ENCODE measurements at places on chromosomes 6 and 20.

DNA sequence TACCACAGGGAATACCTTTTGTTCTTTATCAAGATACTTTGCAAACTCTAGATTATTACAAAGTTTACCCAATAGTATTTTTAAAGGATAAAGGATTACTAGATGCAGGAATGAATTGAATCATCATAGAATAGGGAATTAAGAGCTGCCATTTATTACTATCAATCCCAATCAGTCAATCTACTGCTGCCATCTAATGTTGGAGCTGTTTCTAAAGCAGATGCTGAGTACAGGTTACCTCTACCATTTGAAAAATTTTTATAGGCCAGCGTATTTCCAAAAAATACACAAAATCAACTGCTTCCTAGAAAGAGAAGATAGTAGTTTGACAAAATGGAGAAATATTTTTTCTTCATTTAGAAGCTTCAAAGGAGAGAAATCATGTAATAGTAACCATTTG, 520.4 kb downstream of the ADGRB3 start:
- no peak for DNase-seq

- peak; percentile 34 for DNase-seq
These were observed 1.2 kb downstream of the PANK2 start for GRCh38 chr20:3890398-3890751.

DNA sequence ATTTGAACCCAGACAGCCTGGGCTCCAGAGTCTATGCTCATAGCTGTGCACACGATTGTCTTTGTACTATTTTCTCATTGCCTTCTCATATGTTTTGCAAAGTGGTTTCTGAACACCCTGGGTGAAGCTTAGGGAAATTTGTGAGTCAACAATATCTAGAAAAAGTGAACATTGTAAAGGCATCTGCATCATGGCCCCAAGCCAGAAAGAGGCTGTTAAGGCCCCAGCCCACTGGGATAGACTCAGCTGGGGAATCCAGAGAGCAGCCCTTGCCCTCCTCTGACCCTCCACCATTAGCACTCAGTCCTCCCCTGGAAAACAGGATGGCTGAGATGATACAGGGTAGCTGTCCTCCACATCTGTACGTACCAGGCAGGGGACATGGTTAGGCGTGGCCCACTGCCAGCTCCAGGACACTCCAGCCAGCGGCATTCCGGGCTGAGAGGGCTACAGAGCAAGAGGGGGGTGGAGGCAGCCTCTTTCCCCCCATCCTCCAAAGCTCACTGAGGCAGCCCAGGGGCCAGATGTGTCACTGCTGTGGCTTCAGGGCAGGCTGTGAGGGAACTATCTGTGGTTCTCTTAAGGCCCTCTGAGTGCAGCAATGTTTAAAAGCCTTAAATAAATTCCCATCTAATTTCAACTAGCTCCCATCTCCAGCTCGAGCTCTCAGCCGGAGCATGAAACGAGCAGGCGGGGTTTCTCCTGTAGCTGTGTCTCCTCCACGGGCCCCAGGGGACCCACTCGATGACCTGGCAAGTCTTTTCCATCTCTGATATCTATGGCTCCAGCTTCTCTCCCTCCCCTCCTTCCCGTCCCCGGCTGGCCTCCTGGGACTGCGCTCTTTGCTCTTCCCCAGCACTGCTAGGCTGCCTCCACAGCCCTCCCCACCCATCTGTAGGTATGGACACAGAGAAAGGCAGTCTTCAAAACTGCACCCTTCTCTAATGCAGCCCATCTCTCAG, 209.4 kb upstream of the LRFN2 start:
- no peak for DNase-seq

DNA sequence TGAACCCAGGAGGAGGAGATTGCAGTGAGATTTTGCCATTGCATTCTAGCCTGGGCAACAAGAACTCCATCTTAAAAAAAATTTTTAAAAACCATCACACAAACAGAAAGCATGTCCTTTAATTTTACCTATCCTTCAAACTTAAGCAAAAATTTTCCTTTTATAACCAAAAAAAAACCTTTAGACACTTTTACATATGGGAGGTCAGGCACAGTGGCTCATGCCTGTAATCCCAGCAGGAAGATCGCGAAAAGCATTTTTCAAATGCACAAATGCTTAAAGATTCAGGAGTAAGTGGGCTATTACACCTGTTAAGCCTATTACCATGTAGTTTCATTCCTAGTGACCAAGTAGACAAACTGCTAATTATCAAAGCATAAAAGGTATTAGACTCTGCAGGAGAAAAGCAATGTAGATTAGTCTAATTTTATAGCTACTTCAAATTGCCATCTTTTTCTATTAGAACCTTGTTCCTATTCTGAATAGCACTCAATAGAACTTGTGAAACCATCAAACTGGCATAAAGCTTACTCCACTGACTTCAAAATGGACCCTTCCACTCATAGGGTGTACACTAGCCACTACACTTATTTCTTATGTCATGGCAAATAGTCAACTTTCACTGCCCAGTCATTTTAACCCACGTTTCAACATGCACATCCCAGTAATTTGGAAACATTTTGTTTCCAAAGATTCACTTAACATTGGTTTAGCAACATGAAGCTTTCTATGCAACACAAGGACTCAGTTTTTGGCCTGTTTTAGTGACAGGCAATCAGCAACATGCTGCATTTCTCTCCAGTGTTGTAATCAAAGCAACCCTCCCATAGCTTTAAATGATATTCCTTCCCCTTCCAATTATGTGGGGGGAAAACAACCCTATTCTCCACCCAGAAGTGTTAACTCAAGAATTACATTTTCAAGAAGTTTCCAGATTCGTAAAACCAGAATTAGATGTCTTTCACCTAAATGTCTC, 4.0 kb downstream of the EEF1A1 start:
- DNase-seq: no peak

DNA sequence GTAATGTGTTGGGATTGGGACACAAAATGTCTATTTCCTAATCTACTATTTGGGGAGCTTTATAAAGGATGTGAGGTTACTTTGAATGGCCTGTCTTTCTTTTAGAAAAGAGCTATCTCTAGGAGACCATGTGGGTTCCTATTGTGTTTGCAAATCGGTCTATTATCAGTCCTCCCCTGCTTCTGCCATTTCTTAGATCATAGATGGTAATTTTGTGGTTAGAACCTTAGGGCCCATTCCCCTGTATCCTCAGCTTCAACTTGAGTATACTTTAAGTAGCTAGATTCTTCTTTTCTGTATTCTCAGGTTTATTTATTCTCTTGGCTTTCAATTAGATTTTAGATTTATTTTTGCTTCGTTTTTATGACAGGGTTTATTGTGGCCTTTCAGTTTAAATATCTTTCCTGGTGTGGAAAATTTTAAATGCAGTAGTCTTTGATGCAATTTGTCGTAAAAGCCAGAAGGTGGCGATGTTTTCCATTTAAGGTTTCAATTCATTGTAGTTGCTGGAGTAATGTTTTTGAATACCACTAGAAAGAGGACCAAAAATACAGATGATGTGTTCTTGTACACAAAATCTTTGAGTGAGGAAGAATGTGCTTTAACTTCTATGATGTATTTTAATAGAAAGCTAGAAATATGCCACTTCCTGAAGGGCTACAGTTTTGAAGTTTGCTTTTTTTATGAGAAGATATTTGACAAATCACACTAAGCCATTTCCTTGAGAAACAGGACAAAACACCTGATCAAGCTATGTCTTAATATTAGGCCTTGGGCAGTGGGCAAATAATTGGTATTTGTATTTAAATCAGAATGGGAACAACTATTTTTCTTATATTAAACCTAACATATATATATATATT, 20.3 kb downstream of the TBPL1 start:
- no peak for DNase-seq

DNA sequence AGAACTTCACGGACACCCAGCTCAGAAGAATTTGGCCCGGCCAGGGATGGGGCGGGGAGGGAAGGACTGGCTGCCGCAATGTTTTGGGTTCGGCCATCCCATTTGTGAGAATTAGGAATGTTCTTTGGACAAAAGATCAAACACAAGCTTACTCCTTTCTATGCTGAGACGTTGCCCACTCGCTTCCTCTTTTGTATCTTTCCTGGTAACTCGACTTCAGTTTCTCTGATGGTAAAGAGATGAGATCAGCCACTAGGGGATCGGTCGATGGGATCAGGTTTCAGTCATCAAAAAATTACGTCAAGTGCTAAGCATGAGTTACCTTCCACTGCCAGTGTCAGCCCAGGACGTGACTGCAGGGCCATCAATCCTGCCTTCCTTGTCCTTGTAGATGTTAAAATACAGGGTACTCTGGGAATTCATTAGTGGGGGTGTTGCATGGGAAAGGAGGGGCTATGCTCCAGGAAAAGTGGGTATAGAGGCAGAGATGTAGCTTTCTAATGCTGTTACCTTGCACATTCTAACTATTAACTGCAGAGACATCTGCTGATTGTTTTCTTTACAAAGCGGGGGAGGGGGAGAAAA, 190.2 kb downstream of the TSHZ2 start:
- DNase-seq: no peak

- no peak for DNase-seq
These were observed 116.3 kb upstream of the MTHFD1L start for GRCh38 chr6:150749091-150749670.

- DNase-seq: no peak
These were observed 168.5 kb downstream of the INSM1 start for GRCh38 chr20:20536240-20536933.

GRCh38 chr6:39998126-39998525, 63.9 kb upstream of the MOCS1 start:
- no peak for DNase-seq

GRCh38 chr6:166365806-166366205, 16.9 kb downstream of the MPC1 start:
- no peak for DNase-seq
